Stimulated activated CD8-positive, alpha-beta memory T cell treated with anti-CD3 and anti-CD28 coated beads, Interleukin-4, amount 100 ng/mL, for 4 hours (primary cell): ENCODE measurements at places on chromosomes 2 and 18.

DNA sequence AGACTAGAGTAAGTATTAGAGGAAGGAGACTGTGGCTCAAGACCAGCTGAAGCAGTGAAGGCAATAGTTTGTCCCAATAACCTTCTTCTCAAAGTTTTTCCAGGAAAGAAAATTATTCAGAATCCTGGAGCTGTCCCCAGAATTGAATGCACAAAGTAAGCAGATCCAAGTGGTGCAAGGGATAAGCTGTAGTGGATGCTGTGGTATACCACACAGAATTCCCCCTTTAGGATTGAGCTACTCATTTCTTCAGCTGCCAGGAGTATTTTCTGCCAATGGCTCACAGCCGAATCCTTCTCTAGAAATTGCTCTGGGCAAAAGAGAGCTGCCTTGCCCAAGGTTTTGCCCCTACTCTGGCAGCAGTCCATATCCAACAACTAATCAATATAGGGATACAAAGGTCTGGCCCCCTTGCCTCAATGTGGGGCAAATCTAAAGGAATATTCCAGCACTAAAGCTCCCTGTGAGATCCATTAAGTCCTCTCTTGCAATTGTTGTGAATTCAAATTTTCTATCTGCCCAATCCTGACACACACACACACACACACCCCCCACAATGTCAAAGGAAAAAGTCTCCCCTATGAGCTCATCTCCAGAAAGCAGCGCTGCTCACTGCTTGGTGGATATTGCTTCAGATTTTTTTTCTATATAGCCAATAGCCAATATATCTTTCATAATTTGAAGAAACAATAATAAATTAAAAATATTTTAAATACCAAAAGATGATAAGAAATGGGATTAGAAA is 18.4 kb upstream of the TCF7L1 start:
- no peak for DNase-seq

GRCh38 chr2:231633241-231633976 is 40.7 kb downstream of the TEX44 start:
- no peak for DNase-seq

GRCh38 chr2:202267495-202267894 is 1.9 kb downstream of the NOP58 start:
- no peak for DNase-seq

DNA sequence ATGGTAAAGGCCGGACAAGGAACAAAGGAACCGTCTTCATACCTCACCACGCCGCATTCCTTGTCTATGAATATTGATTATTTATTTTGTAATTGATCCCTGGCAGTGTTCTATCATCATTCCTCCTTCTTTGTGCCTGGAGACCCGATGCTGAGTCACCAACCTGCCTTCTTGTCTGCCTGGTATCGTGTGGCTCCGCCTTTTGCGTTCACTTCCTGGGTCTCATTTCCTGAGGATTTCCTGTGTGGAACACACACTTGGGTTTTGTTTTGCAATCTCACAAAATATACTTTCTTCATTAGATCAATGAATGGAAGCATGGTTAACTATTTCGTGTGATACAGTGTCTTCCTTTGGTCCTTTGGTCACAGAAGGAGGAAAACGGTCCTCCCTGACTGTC is 95.5 kb upstream of the SNTG2 start:
- no peak for DNase-seq

DNA sequence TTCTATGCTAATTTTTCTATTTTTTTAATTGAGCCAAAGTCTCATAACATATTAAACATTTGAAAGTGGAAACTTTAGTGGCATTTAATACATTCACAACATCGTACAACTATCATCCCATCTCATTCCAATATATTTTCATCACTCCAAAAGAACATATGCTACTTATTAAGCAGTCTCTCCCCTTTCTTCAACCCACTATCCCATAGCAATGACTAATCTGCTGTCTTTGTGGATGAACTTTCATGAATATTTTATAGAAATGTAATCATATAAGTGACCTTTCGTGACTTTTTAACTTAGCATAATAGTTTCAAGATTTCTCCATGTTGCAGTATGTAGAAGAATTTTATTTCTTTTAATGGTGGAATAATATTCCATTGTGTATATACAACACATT is 90.3 kb downstream of the CCDC178 start:
- DNase-seq, result no peak

- no peak for DNase-seq
Observed at GRCh38 chr18:79738581-79739439, 58.9 kb upstream of the KCNG2 start.

DNA sequence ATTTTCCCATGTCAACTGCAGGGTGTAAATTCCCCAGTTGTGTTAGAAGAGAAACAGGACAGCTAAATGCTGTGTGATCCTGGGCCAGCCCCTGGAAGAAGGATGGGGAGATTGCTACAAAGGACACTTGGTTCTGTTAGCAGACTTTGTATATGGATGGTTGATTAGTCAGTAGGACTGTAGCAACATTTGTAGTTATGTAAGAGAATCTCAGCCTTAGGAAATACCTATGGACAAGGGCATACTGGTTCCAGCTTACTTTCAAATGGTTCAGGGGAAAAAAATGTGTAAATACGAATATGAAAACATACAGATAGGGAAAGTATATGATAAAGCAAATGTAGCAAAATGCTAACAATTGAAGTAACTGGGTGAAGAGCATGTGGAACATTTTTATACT is 47.6 kb downstream of the GNAL start:
- DNase-seq, result no peak

- DNase-seq, result no peak
Observed at GRCh38 chr2:81334046-81334445, 1029.5 kb upstream of the LRRTM1 start.

GRCh38 chr2:203328760-203329540 is 756 bp downstream of the ABI2 start:
- peak; percentile 2 for DNase-seq

GRCh38 chr2:65530547-65531320 is 98.3 kb upstream of the SPRED2 start:
- DNase-seq, result no peak

DNA sequence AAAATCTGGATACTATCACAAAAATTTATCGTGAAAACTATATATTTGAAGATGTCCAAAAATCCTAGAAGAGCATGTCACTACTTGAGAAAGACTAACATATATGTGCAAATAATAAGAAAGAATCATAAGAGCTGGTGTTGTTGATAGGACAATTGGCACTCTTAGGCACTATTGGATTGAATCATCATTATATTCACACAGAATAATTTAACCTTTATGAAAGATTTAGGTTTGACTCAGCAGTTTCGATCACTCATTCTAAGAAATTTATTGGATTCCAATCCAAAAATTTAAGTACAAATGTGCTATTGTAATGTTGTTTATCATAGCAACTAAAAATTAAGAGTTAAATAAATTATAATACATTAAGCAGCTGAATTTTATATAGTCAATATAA is 503.6 kb downstream of the SPAG16 start:
- no peak for DNase-seq

- no peak for DNase-seq
Observed at GRCh38 chr2:201432038-201432620, 19.1 kb downstream of the TRAK2 start.

DNA sequence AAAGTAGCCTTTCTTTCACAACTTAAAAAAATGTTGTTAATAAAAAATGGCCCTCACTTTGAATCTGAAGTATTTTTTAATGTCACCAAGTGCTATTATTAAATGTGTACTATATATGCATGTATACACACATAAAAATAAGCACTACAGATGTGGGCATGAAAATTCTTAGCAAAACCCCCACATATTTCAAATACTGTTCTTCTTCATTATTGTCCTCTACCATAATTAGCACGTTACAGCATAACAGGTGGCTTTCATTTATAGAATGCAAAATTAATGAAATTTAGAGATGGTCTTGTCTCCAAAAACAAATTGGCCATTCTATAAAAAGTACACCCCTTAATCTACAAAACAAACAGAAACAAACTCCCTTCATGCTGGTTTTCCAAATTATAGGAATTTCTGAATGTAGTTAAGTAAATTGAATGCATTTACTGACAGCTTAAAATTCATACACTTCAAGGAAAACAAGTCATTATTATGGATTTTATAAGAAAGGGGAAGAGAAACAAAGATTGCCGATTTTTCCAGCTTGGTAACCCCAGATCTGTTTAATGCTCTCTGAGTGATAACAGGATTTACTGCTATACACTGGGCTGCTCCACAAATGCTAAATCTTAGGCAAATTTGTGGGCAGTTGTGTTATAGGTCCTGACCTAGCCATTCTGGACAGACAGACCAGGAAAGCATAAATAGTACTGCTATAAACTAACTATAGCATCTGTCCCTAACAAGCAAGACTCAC is 67.2 kb downstream of the SPRED2 start:
- no peak for DNase-seq
